Stimulated activated CD8-positive, alpha-beta memory T cell treated with anti-CD3 and anti-CD28 coated beads, Interleukin-7, amount 100 ng/mL, for 1 hour (primary cell): ENCODE measurements at places on chromosomes 7 and 10.

DNA sequence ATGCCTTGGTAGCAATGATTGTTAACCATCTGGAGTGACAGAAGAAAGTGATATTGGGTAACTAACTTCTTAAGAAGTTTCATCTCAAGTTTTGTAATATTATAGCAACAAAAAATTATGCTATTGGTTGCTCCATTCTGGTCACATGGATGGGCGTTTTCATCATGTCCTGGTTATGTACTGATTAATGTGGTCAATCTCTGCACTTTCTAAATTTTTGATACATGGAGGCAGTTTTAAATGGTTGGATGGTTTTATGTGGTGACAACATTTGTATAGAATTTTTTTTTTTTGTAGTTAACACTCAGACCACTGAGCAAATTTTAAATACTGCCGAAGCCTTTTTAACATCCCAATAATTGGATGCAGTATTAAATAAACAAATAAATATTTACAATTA, 55.2 kb upstream of the CCAR1 start:
- DNase-seq = no peak

- no peak for DNase-seq
These were observed 16.3 kb upstream of the DNAAF5 start for GRCh38 chr7:710161-710560.

DNA sequence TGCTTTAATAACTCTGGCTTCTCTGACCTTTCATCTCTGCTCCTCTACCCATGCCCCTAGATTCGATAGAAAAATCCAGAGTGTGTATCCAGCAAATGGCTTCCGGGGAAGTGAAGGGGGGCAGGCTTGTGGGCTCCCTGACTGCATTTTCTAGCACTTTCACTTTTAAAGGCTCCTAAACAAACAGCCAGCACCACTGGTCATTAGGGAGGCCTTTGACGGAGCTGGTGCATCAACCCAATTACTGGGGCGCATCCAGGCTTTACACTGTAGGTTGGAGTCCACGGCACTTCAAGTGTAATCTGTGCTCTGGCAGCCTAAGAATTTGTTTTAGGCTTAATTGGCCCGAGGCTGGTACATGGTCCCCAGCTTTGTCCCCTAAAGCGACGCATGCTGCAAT, 291.9 kb downstream of the GFRA1 start:
- no peak for DNase-seq

DNA sequence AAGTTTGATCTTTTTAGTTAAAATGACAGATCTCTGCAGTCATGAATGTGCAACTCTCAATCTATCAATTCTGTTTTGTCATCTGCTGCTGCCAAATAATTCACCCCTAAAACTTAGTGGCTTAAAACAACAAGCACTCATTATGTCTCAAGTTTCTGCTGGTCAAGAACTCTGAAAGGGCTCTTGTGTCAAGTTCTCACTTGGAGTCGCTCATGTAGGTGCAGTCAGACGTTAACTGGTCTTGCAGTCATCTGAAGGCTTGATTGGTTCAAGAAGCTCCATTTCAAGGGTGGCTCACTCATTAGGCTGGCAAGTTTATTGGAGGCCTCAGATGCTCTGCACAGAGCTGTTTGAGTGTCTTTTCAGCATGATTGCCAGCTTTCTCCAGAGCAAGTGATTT, 28.5 kb upstream of the LRRC72 start:
- no peak for DNase-seq

- no peak for DNase-seq
These were observed 1.0 kb downstream of the TNS3 start for GRCh38 chr7:47580811-47581331.

DNA sequence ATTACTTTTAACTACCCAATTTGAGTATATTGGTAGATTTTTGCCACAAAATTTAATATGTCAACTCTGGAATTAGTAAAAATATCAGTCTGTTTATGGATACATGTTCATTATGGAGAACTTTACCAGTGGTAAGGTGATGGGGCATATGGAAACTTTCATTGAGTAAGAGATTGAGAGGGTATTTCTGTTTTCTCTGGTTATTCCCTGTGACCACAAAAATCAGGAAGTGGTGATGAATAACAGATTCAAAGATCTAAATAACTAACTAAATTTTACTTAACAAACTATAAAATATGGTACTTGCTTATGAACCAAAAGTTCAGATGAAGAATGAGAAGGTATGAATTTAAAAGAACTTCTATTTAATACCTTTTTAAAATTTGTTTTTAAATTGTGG, 22.1 kb upstream of the STEAP4 start:
- DNase-seq = no peak

GRCh38 chr7:105886776-105887175, 10.4 kb upstream of the ATXN7L1 start:
- no peak for DNase-seq
